Stimulated activated naive CD4-positive, alpha-beta T cell treated with Interleukin-2 at 50 U/mL for 16 hours (primary cell): ENCODE measurements at places on chromosomes 11 and 22.
A peak's percentile ranks its signal among the peaks of the same experiment; 100 is the strongest.

- no peak for DNase-seq
Measured at GRCh38 chr11:26914968-26915367, 78.9 kb upstream of the FIBIN start.

- no peak for DNase-seq
Measured at GRCh38 chr11:117820516-117820915, 4.0 kb downstream of the FXYD2 start.

DNA sequence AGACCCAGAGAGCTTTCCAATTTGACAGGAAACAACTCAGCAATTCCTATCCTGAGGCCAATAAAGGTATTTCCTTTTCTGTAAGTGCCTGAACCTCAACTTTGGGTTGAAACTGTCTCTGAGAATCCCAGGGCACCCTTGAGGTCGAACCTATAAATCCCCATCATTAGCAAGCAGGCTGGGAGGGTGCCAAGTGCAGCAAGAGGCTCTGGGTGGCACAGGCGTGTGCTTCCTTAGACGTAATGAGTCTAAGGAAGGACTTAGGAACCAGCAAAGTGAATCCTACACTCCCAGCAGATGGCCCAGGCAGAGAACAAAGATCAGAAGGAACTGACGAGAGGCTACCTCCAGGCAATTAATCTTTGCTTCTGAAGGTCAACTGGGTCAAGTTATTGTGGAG, 234.3 kb upstream of the NARS2 start:
- no peak for DNase-seq

- no peak for DNase-seq
Measured at GRCh38 chr22:30282616-30283046, 6.7 kb downstream of the CASTOR1 start.

DNA sequence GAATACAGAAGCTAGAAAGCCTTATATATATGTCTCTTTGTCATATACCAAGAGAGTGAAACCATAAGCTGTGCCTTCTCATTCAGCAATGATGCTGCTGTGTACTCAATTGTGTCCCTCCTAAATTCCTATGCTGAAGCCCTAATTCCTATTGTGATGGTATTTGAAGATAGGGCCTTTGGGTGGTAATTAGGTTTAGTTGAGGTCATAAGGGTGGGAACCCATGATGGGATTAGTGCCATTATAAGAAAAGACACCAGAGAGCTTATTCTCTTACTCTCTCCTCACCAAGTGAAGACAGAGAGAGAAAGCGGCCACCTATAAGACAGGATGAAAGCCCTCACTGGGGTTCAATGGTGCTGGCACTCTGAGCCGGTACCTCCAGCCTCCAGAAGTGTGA, 1191.3 kb upstream of the TENM4 start:
- DNase-seq: no peak

- no peak for DNase-seq
Measured at GRCh38 chr11:76624500-76625379, 45.8 kb downstream of the LRRC32 start.

DNA sequence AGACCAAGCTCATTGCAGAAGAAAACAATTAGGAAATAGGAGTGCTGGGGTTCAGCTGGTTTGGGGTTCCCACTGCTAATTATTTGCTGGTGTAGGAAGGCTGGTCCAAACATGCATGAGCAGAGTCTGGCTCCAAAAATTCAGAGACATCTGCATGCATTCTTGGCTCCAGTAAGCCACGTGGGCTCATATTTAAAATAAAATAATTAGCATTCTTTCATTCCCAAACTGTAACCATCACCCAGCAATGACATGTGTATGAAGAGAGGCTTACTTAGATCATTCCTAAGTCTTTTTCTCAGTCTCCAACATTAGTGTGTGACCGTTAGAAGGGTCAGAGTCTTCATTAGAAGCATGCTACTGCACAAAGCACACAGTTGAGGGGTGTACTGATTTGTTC, 58.4 kb downstream of the EFCAB6 start:
- DNase-seq: no peak

DNA sequence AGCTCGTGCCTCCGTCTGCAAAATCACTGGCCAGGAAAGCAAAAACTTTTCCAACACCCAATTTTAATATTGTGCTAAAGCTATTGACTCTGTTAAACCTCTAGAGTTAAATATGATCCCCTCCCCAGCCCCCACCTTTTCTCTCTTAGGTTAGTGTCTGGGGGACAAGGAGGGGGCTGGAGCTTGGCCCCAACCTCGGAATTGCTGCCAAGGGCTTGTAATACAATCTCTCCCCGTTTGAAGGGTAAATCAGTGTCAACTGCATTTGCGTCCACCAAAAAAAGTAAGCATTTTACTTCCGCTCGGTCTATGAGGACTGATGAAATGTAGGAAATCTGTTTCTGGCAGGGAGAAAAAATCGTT, at the start of gene GAS2:
Gene GAS2 (plus strand): TSS at position 287 of the 363 bp plus-strand sequence. CDS start 8,259 bp downstream, outside the sequence.
- DNase-seq: no peak

- no peak for DNase-seq
Measured at GRCh38 chr11:91407842-91408241, 816.8 kb upstream of the FAT3 start.

GRCh38 chr11:14860511-14860910, 31.5 kb downstream of the CYP2R1 start:
- DNase-seq: no peak

- DNase-seq: no peak
Measured at GRCh38 chr22:44522526-44523170, 24.6 kb upstream of the RTL6 start.

DNA sequence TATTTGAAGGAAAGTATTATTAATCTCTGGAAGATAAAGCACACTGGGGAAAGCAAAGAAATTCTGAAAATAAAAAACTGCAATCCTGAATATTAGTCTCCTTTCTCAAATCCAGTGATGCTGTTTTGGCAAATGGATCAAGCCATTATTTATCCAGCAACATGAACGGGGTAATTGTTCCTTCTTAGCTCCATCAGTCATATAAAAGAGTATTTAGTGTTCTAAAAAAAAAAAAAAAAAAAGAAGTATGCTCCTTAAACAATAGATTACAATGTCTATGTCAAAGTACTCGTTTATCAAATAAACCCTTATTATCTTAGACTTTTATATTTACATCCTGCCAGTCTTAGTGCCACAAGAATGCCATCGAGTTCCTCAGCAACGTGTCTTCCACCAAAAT, 1.3 kb downstream of the RDX start:
- no peak for DNase-seq

DNA sequence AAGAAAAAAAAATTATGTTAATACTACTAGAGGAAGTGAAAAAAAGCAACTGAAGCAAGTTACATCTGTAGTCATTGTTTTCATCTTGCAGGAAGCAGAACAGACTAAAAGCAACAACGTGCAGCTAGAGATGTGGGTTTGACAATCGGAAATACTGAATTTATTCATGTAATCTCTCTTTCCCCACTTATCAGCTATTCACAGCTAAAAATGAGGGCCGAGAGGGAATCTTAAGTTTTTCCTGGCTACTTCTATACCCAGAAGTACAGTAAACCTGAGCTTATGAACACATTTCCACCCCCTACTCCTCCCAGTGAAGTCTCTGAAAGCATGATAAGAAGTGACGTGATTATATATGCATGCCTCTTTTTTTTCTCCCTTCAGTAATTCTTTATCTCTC, 116.5 kb downstream of the SPON1 start:
- no peak for DNase-seq

DNA sequence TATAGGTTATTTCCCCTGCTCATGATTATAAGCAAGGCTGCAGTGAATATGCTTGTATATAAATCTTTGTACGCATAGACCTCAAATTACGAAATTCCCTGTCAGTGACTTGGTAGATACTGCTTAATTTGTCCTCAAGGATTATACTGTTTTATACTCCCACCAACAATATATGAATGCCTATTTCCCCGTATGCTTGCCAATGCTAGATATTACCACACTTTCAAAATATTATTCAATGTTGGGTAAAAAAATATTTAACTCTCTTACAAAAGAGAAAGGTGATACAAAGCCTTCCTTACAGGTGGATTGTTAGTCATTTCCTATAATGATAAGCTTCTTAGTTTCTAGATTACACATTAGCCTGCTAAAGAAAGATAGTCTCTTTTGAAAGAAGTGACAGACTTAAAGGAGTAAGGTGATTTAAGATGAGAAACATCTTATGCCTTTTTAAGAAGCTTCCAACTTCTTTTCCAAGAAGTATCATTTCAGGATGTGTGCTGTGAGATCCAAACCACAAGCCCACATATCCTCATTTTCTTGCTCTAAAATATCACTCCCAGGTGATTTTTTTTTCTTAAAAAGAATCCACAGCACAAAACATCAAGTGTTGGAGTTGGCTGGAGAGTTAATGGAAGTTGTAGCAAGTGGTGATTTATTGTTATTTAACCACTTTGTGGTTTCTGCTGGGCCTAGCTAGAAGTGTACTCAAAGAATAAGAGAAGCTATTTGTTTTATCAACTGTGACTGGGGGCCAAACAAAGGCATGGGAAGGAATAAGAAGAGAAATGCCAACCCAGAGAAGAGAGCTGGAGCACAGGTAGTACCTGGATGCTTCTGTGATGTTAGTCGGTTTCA, 59.2 kb downstream of the BARX2 start:
- no peak for DNase-seq

GRCh38 chr22:32969502-32969901, 88.7 kb downstream of the SYN3 start:
- DNase-seq: no peak

DNA sequence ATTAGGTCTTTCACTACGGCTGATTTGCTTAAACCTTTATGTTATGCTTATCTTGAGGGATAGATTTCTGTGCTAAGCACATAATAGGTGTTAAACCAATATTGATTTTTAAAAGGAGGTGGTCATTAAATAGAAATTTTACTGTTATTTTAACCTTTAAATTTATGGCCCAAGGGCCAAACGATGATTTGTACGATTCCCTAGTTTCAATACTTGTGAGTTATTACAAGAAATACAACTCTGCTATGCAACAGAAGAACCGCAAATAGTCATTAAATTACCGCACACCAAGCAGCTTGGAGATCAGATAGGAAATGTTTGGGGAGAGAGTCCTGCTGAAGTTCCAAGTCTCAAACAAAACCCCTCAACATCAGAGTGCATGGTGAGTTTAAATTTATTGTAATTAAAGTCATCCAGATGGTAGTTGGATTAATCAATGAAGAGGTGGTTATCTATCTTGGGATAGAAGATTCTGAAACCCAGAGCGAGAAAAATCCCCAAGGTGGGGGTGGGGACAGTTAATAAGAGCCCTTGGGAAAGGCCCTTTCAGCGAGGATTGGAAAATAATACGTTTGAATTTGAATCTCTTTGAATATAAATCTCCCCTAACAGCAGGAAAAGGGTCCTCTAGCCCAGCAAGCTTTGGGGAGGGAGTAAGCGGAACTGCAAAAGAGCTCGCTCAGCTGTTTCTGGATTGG, 805 bp upstream of the QSER1 start:
- DNase-seq: peak; percentile 29

DNA sequence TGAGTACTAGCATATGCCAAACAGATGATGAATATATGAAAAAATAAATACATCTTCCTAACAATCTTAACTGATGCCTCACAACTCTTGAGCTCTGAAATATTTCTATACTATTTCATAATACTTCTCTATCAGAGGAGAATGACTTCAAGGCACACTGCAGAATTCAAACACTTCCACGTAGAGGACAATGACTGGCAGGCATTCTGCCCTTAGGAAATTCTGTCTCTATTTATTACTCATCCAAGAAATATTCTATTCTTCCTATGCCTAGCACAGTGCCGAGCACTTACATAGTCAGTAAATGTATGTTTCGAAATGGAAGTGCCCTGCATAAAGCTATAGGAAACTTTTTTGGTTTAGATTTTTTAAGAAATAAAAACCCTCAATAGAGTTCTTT, 809.1 kb downstream of the DLG2 start:
- no peak for DNase-seq

DNA sequence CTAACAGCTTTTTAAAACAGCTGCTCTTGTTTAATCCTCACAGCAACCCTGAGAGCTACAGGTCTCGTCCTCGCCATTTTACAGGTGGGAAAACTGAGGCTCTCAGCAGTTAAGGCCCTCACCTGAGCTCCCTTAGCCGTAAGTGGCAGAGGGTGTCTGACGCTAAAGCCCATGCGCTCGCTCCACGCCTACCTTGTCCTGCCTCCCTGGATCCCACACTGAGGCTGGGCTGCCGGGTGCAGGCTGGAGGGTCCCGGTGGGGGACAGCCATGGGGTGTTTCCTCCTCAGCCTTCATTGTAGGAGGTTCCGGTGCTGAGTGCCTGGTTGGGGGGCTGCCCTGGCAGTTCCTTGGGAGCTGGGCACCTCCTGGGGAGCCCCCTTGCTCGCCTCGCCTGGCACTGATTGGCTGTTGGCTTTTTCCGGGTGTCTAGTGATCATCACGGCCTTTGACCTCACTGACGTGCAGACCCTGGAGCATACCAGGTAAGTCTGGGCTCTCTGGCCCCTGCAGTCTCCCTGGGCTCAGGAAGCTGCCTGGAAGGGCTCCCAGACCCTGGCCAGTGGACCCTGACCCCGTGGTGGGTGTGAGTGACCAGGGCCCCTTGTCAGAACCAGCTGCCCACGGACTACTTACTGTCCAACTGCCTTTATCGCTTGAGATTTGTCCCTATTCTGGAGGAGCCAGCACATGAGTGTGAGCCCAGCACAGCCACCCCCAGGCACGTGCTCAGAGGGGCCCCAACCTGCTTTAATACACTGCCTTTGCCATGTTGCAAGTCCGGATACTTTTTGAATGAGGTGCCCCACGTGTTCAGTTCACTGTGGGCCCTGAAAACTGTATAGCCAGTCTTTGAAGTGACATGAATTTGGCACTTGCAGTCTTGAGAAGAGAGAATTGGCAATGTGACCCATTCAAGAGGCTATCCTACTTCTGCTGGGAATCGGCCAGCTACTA, 12.6 kb downstream of the RAB36 start:
- no peak for DNase-seq

GRCh38 chr11:131907371-131907770, 537.0 kb downstream of the NTM start:
- no peak for DNase-seq

DNA sequence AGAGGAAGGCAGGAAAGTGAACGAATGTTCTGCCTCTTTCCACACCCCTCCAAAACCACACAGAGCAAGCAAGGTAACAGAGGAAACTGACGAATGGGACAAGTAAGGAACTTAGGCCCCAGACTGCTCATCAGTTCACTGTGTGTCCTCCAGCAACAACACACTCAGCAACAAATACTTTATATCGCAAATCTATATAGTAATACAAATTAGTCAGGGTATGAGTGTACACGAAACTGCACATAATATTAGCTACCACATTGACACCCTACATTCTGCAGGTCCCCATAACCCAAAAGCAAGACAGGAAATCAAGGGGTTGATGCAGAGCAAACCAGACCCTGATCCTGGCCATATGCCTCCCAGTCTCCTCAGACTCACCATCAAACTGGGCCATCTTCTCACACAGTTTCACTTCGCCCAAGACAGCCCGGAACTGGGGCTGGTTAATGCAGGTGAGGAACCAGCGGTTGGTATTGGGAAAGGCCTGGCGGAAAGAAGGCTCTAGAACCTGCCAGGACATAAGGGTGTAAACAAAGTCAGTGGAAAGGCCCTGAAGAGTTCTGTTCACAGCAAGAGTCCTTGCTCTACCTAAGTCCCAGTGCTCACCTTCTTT, 6.6 kb downstream of the EEF1G start:
- DNase-seq: no peak

- no peak for DNase-seq
Measured at GRCh38 chr22:45071618-45072017, 61.8 kb upstream of the PHF21B start.

GRCh38 chr11:91261513-91261912, 963.1 kb upstream of the FAT3 start:
- DNase-seq: no peak
